Hematopoietic multipotent progenitor cell (in vitro differentiated cells): ENCODE measurements at places on chromosomes 4 and X. TPM values are rescaled to one million over a fixed set of nuclear protein-coding genes. Genes with fewer than 3 reads are reported as not detected.

The CXCL6 gene
- total RNA-seq: under 0.01 TPM

The SMPX gene
- not detected for total RNA-seq

The SOD3 gene
- total RNA-seq: not detected

The OTC gene
- total RNA-seq: not detected

The NMU gene
- total RNA-seq: 1.1 TPM

The AMBN gene
- total RNA-seq: not detected

The CCDC149 gene
- total RNA-seq: 2.7 TPM
